ENCODE measurements at places on chromosomes 1 and 21.

GRCh38 chr21:8998946-8999681 is 1522.3 kb upstream of the TPTE start:
- no peak for DNase-seq

GRCh38 chr1:7589080-7589735 is 181.9 kb upstream of the VAMP3 start:
- DNase-seq: no peak

DNA sequence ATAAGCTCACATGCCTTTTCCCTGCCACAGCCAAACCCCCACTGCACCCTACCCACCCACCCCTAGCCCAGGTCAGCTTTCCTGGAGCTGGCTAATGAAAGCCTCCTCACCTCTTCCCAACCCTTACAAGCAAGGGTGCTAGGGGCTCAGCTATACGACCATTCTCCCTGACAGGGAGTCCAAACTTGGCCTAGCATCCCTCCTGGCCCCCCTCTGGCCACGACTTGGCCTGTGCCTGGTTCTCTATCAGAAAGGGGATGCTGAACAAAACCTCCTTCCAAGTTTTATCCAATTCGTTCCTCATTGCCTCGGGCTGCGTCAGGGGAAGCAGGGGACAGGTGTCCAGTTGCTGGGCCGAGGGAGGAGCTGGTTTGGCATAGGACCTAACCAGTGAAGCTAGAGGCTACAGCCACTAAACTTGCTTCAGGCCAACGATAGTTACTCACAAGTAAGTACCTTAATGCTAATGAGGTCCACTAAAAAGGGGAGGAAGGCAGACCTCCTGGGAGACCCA is 8.6 kb downstream of the TMEM81 start:
- no peak for DNase-seq

DNA sequence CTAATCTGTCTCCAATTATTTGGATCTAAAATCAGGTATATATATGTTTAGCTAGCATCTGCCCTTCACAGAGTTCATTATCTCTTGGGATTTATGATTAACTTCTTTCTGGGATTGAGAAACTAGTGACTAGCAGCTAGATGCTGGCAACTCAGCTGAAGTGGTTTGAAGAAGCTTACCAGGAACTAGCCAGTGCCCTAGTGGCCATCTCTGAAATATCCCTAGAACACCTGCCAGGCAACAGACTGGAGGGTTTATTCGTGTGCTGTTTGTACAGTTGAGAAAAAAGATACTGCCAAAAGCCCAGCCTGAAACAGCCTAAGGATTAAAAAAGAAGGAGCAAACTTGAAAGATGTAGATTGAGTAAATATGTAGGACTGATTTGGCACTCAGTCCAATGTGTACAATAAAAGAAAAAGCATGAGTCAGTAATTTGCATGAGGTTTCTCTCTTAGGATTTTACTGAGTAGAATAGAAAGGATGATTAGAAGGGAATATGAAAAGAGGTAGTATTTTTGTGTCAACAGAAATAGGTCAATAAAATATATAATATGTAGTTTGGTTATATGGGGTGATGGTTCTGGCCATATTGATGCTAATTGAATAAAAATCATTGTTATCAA is 1144.6 kb upstream of the ADGRL2 start:
- DNase-seq: no peak

- DNase-seq: no peak
Observed at GRCh38 chr1:203302456-203302855, 2.9 kb upstream of the BTG2 start.

- no peak for DNase-seq
Observed at GRCh38 chr1:217525773-217526490, 105.0 kb downstream of the GPATCH2 start.

GRCh38 chr1:153615406-153615805 is 719 bp downstream of the S100A14 start:
- no peak for DNase-seq

- DNase-seq: no peak
Observed at GRCh38 chr1:171122893-171123292, 32.2 kb downstream of the FMO3 start.

DNA sequence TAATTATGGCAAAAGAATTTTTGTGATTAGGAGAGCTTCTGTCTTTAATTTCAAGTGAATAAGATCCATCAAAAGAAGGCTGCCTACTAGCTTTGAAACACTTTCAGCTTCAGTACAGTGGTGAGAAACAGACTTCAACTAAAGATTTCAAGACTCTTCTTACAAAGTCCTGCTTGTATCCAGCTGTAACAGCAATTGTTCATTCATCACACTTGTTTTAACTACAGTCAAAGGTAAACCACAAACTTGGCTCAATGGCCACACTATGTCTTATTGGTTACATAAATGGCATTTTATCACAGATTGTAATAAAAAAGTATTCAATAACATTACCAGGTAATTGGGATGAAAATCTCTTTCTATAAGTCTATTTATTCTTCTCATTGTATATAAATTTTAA is 59.2 kb downstream of the WARS2 start:
- DNase-seq: no peak

- no peak for DNase-seq
Observed at GRCh38 chr1:48627486-48627885, 149.2 kb downstream of the BEND5 start.

DNA sequence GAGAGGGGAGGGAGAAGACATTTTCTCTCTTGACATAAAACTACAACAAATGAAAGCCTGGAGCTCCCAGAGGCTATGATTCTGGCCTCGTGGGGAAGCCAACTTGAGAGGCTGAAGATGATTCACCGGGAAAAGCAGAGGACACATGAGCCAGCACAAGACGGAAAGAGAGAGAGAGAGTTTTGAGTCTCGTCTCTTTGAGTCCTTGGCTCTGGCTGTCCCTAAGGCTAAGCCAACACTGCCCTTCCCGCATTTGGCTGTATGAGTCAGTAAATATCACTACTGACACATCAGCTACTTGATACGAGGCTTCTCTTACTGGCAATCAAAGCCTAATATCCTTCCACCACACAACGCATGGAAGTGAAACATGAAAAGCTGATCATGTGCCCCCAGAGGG is 95.5 kb downstream of the GRIK3 start:
- no peak for DNase-seq

- no peak for DNase-seq
Observed at GRCh38 chr21:44966135-44967081, 26.6 kb downstream of the SLX9 start.

DNA sequence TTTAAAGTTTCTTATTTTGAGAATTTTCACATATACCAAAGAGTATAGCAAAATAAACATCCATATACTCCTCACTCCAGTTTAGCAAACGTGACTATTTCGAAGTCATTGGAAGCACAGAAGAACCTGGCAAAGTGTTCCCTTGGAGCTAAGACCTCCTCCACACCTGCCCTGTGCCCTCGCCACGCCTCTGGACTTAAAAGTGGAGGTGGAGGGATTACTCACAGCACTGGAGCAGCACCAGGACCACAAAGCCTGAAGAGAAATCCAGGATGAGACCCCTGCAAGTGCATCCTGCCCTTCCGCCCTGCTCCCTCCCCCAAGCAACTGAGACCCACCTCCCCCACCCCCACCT is 436 bp downstream of the CHI3L1 start:
- DNase-seq: no peak

DNA sequence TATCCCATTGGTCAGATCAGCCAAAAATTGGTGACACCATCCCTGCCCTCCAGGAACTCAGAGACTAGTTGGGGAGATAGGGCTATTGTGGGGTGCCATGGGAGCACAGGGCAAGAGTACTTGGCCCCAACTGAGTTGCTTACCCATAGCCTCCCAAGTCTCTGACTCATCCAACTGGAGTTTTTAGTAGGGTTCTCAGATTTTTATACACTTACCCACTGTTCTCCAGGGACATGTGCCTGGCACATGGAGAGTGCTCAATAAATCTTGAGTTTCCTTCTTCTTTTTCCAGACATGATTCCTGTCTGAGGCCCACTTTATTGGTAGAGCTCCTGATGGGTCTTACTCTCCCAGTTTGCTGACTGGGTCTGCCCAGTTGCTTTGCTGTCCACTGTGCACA is 56.7 kb downstream of the OVGP1 start:
- DNase-seq: no peak

- DNase-seq: no peak
Observed at GRCh38 chr1:61051719-61052394, 30.5 kb upstream of the NFIA start.

DNA sequence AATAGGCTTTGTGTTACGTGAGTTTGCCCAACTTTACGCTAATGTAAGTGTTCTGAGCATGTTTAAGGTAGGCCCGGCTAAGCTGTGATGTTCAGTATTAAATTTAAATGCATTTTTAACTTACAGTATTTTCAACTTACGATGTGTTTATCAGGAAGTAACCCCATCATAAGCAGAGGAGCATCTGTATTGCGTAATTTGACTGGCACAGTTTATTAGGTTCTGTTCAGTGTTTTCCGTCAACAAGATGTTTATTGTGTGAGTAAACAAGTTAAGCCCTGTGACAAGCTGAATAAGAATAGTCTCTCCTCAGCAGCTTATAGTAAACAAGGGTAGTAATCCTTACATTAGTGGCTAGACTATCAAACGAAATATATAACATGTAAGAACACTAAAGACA is 27.2 kb upstream of the SHISA4 start:
- DNase-seq: no peak

GRCh38 chr1:229148041-229148671 is 122.8 kb upstream of the RAB4A start:
- DNase-seq: no peak

DNA sequence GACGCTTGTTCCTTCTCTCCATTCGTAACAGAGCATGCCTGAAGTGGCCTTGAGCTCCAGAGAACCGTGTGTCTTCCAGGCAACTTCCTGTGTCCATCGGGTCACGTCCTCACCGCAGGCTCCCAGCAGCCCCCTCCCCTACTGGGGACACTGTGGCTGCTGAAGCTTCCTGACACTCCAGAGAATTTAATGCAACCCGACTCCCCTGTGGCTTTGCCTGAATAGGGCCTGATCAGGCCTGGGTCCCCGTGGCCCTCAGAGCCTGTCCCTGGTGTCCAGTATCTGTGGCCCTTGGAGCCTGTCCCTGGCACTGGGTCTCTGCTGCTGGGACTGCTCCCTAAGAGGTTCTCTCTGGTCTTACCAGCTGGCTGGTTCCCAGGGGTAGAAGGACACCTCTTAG is 219.7 kb upstream of the VAMP3 start:
- DNase-seq: no peak

DNA sequence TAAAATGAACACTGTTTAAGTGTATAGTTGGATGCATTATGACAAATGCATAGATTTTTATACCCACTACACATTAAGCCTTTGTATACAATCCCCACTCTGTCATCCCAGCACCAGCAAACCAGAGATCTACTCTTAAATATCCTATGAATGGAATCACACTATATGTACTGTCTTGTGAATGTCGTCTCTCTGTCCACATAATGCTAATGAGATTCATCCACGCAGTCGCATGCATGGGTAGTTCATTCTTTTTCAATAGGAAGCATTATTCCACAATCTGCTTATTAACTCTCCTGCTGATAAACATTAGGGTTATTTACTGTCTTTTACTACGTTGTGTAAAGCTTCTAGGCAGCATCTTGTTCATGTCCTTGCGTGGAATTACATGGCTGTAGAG is 892.3 kb downstream of the LTN1 start:
- no peak for DNase-seq

Data from HFF-Myc (cell line).